ENCODE measurements at places on chromosomes 6 and 20.

GRCh38 chr6:31462964-31463870, 34.7 kb upstream of the MICB start:
- peak; percentile 96 for DNase-seq

- DNase-seq, result peak; percentile 71
Measured at GRCh38 chr20:478949-479429, 16.7 kb upstream of the TBC1D20 start.

- no peak for DNase-seq
Measured at GRCh38 chr6:109103942-109104341, 8.6 kb downstream of the CEP57L1 start.

DNA sequence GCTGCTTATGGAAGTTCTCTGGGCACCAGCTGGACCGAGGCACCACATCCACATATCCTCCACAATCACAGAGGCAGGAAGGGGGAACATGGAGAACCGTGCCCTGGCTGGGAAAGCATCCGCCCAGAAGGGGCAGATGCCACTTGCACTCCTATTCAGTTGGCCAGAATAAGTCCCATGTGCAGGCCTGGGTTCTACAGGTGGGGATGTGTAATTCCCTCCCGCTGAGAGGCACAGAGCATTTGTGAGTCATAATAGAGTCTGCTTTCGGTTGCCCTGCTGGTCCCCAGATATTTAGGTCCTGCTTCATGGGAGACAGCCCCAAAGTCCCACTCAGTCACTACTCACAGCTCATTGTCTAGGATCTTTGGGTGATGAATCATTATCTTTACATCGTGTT, 104.0 kb downstream of the PHACTR3 start:
- DNase-seq, result no peak

DNA sequence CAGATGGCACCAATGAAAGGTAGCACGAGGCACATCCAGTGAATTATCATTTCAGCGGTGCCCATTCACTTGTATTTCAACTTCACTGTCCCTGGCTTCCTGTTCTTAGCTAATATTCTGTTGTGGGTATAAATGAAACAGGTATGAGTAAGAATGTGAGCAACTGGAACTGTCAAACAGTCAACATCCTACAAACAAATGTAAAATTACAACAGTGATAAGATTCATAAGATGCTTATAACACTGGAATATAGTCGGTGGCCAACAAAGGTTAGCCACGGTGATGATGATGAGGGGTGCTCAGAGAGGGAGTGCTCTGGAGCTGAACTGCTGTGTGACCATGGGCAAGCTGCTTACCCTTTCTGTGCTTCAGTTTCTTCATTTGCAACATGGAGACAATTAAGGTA, 74.9 kb upstream of the TOX2 start:
- DNase-seq, result no peak

- no peak for DNase-seq
Measured at GRCh38 chr6:44512868-44513741, 125.6 kb downstream of the CDC5L start.

DNA sequence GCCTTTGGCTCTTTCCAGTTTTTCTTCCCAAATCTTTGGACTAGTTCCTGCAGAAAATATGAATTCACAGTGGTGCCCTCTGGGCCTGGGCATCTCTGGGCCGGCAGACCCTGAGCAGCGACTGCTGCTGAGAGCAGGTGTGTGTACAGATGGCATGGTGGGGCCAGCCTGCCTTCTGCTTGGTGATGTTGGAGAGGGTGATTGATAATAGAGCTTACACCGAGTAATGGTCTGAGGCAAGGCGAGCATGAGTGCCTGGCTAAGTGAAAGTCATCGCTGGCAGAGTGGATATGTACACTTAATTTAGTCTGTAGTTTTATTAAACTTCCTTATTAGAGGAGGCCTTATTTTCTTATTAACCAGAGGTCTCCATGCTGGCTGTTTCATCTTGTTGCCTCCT, 156.9 kb downstream of the CDKAL1 start:
- DNase-seq, result no peak

DNA sequence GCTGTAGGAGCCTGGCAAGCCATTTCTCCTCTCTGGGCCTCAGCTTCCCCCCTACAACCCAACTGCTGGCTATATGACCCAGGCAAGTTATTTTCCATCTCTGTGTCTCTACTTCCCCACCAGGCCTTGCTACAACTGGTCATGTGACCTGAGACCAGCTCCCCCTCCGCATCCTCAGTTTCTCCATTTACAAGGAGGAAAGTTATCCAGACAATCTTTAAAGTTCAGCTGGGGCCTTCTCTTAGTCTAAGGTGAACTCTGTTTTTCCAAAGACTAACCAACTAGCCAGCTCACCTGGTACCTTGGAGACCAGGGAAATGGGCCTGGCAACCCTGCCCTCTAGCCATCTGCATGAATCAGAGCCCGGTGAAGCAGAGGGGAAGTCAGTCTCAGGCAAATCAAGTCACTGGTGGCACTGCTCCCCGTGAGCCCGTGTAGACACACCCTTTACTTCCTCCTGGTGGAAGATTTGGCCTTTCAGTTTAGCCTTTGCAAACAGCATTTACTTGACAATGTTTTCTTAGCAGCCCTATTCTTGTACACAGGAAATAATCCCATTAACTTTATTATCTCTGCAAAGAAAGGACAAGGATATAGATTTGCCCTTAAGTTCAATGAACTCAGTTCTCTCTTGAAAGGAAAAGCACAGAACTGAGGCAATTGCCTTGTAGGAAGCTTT, 157.7 kb downstream of the VEGFA start:
- peak; percentile 39 for DNase-seq

- peak; percentile 45 for DNase-seq
Measured at GRCh38 chr6:81241126-81242041, 511.1 kb downstream of the TENT5A start.

- DNase-seq, result no peak
Measured at GRCh38 chr20:60586269-60587050, 628.2 kb downstream of the CDH26 start.

GRCh38 chr6:51494342-51494741, 593.1 kb downstream of the PKHD1 start:
- no peak for DNase-seq

GRCh38 chr20:20368418-20369249, 730 bp downstream of the INSM1 start:
- DNase-seq, result no peak

DNA sequence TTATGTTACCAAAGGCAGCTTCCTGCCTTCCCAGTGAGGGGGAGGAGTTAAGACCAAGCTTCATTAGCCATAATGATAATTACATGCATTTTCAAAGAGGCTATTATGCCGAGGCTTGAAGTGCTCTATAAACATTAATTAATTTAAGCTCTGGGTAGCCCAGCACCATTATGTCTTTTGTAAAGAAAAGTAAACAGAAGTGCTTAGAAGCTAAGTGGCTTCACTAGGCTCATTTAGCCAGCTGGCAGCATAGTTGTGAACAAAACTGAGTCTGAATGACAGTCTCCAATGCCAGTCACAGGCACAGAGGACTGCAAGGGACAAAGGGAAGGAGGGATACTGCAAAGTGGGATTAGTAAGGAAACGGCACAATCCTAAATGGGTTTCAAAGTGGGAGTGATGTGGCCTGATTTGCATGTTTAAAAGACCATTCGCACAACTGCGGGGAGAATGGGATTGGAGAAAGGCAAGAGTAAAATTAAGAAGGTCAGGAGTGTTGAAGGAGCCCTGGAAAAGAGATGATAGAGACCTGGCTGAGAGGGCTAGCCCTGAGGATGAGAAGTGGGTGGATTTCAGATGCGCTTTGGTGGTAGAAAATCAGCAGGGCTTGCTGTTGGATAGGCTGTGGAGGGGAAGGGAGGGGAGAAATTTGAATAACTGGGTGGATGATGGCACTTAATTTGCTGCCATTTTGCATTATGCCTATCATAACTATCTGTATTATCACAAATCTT, 20.1 kb upstream of the ISM1 start:
- DNase-seq, result no peak

DNA sequence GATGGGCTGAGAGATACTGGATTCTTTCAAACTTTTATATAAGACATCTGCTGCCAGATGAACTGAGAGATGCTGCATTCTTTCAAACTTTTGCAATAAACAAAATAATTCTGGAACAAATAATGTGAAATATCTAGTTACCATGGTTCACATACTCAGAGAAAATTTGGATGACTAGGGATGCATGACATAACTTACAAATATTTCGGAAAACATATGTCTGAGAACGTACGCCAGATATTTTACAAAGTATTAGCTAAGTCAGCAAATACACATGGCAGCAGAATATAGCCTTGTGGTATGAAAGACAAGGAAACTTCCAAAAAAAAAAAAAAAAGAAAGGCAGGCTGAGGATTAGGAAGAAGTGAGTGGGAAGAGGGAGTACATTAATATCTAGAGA, 113.3 kb upstream of the TRAF3IP2 start:
- no peak for DNase-seq

Data from MCF 10A (cell line).